ENCODE measurements at places on chromosomes 12 and 14.

- no peak for DNase-seq
Observed at GRCh38 chr14:81301371-81301770, 80.6 kb upstream of the GTF2A1 start.

GRCh38 chr12:107794451-107794850 lies 19.9 kb downstream of the ASCL4 start:
- no peak for DNase-seq

DNA sequence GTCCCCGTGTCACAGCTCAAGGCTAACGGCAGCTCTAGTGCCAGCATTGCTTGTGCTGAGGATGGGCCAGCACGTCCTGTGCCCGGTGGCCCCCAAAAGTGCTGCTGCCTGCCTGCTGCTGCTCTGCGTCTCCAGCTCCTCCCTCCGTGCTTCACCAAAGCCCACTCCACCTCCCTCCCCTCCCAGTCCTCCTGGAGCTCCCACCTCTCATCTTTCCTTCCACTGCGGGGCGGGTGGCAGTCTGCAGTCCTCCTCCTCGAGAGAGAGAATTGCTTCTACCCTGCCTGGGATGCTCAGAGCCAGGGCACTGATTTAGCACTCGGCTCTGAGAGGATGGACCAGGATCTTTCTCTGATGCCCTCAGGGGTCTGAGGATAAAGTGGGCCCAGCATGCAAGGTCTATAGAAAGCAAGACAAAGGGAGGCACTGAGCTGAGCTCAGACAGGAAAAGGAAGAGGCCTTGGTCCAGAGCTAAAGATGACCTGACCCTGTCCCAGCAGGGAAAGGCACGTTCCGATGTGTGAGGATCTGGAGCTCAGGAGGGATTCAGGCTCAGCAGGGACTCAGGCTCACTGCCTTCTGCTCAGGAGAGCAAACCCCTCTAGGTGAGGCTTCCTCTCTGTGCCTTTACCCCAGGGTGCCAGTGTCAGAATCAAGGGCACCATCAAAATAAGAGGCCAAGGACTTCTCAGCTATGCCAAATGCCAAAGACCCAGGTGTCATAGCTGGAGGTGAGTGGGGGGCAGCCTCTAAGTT lies 113.1 kb upstream of the FKBP4 start:
- no peak for DNase-seq

DNA sequence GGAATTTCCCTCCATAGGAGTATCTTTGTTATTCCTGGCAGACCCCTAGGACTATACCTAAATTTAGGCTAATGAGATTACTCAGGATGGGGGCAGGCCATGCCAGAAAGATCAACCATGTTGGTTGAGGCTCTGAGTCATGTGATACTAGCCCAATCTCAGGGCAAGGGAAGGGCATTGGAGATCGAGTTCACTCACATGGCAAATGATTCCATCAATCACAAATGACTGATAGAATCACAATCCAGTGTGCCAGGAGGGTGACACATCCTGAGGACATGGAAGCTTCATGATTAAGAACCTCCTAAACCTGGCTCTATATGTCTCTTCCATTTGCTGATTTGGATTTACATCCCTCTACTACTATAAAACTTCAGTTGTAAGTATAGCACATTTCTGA lies 182.3 kb downstream of the NTF3 start:
- DNase-seq: no peak
